ENCODE measurements at places on chromosomes 1 and 21. TPM values are rescaled to one million over a fixed set of nuclear protein-coding genes. Genes with fewer than 3 reads are reported as not detected.

DNA sequence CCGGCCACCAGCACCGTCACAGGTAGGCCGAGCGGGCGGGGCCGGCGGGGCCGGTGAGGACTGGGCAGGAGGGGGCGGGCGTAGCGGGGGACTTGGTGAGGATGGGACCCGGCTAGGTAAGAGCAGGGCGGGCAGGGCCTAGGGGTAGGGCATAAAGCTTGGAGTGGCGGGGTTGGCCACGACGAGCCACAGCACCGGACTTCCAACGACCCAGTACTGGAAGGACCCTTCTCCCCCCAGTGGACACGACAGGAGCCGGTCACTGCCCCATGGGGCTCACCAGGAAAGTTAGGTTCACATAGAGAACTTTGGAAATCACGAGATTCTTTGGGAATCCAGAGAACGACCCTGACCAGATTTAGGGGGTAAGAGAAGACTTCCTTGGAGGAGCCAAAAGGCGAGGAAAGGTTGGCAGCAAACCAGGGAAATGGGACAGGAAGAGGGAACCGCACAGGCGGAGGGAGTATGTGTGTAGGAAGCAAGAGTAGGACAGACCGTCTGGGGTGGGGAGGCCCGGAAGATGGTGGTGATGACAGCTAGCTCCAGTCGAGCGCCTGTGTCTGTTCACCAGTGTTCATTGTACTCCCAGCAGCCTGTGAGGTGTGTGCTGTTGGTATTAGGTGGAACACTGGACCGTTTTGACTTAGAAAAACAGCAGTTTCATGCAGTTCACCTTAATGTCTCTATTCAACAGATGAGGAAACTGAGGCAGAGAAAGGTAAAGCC is 20.4 kb downstream of the ZNF362 start:
- no peak for DNase-seq

DNA sequence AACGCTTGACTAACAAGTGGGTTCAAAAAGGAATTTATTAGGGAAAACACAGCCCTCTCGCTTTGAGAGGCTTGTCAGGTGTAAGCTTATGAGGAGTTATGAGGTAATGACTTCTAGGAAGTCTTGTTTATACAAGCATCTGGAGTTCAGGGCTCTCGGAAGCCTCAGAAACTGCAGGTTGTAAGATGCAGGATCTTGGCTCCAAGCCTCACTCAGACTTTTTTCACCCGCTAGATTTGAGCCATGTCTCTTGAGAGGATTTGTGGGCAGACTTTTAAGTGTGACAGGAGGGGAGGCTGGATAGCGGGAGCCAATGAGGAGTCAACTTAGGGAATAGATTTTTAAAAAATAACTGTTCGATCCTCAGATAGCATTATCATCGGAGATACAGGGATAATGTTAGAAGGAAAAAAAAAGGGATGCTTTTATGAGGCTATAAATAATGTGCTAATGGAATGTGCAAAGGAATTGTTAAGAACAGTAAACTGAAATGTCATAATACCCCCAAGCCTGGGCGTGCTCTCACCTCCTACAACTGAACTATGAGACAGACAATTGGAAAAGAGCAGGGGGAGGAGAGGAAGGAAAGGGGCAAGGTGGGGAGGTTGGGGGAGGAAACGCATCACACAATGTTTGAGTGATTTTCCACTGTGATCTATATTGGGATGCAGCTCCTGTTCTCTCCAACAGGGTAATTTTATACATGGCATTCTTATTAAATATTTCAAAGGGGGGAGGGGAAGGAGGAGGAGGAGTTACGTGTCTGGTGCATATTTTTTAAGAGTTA is 107.4 kb upstream of the ESRRG start:
- no peak for DNase-seq

The GALE gene
- total RNA-seq: 80.7 TPM

The OLFML2B gene
- total RNA-seq: 21.1 TPM

The CELA3A gene
- not detected for total RNA-seq

The ASAP3 gene
- 6.7 TPM for total RNA-seq

DNA sequence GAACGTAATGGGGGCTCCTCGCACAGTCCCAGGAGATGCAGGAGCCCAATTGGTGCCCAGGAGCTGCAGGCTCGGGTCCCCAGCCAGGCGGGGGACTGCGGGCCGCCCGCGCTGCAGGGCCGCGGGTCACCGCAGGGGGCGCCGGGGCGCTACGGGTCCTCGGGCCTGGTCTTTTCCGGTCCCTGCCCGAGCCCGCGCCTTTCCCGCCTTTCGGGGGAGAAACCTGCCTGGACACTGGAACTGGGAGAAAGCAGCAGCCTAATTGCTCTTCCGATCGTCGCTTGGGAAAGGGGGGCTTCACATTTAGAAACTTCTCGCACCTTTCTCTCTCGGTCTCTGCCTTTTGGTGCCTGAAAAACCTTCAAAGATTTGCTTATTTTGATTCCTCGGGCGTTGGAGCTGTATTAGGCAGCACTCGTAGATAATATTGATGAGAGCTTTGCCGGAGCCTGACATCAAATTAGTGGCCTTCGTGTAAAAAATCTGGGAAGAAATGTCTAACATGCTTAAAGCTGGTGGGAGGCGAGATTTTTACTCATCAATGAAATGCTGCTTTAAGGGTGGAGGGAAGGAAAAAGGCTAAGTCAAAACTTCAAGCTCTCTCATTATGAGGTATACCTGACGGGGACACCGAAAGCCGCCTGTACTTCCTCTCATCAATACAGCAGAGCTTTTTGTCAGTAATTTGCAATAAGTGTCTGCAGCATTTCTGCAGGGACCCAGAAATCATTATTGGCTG is 12.6 kb upstream of the BARHL2 start:
- DNase-seq: no peak

The LCE3E gene
- total RNA-seq: not detected

GRCh38 chr1:238001818-238002217 is 111.1 kb upstream of the ZP4 start:
- DNase-seq: no peak

GRCh38 chr1:180311011-180311730 is 81.1 kb downstream of the LHX4 start:
- DNase-seq: peak; percentile 80

GRCh38 chr1:158485455-158485854 is 13.4 kb downstream of the OR10R2 start:
- no peak for DNase-seq

- no peak for DNase-seq
These were observed 21.1 kb downstream of the OLFML3 start for GRCh38 chr1:114000406-114000805.

DNA sequence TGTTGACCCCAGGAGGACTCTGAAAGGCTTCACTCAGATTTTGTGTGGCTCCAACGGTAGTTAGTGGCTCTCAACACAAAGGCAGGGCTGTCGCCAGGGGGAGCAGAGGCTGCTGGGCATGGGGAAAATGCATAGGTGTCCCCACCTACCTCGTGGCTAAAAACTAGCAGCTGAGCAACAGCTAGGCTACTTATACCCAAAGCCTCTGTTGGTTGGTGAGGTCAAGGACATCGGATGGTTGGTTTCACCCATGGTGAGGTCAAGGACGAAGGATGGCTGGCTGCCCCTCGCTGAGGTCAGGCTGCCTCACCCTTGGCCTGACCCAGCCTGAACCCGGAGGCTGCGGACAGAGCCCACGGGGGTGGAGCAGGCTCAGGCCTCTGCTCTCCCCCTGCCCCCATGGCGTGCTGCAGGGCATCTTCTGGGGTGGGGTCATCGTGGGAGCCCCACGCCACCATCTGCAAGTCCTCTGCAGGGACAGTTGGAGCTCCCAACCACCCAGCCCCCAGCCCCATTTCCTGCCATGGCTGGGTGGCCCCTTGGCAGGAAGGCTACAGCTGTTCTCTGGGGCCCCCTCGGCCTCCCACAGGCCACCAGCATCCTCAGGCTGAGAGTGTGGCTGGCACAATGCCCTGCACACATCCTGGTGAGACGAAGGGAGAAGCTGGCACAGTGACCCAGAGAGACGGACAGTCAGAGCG is 8.5 kb upstream of the GNB1 start:
- DNase-seq: no peak

- DNase-seq: no peak
These were observed 185.5 kb downstream of the CRB1 start for GRCh38 chr1:197453376-197454058.

- peak; percentile 34 for DNase-seq
These were observed 161.2 kb downstream of the HMCN1 start for GRCh38 chr1:185895208-185895900.

The DENND2C gene
- total RNA-seq: 0.84 TPM

The C1QB gene
- not detected for total RNA-seq

DNA sequence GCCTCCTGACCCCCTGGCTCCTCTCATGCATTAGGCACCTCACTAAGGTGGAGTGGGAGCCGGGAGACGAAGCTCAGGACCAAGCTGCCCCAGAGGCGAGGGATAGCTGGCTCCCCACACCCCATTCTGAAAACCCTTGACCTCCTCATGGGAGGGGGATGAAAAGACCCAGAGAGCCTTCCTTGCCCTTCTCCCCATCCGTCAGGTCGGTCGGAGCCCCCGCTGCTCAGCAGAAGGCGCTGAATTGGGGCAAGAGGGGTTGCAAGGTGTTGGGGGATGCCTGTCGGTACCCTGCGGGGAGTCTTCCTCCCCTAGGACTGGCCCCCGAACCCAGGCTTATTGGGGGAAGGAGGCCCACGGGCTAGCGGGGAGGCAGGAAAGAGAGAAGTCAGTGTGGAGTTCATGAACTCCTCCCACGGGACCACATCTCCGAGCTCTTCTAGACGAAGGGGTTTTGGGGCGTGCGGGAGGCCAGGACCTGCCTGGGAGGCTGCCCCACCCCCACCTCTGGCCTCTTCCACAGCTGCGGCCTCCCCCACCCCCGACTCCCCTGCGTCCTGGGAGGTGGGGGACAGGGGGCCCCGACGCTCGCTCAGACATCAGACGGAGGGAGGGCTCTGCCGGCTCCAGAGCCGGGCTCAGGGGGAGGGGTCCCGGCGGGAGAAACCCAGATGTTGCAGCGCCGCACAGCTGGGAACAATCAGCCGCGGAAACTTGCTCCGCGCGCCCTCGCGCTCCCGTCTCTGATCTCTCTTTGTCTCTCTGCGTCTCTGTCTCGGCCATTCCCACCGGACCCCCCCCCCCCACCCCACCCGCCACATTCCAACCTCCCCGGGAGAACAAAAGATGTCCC is 719 bp downstream of the MFAP2 start:
- no peak for DNase-seq

DNA sequence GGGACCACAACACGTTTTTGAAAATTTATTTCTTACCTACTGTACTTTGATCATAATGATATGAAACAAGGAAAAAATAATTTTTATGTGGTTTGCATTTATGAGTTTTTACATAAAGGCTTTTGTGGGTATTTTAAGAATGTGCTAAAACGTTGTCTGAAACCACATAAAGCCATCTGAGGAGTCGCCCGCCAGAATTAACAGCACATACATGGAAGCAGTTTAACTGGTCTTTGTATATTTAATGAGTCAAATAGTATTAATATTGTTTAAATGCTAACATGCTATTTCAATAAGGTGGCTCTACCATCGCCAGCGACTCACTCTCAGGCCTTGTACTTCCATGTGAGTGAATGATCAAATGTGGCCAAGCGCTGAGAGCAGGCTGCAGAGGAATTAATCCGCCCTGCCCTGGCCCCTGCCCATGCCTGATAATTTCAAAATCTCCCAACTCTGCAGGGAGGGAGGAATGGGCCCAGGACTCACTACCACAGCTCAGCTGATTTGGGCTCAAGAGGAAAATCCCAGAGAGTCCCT is 49.6 kb downstream of the SLC66A1 start:
- DNase-seq: no peak
